ENCODE measurements at places on chromosomes 3 and 15.

- no peak for DNase-seq
Measured at GRCh38 chr3:194310060-194310835, 40.9 kb downstream of the CPN2 start.

DNA sequence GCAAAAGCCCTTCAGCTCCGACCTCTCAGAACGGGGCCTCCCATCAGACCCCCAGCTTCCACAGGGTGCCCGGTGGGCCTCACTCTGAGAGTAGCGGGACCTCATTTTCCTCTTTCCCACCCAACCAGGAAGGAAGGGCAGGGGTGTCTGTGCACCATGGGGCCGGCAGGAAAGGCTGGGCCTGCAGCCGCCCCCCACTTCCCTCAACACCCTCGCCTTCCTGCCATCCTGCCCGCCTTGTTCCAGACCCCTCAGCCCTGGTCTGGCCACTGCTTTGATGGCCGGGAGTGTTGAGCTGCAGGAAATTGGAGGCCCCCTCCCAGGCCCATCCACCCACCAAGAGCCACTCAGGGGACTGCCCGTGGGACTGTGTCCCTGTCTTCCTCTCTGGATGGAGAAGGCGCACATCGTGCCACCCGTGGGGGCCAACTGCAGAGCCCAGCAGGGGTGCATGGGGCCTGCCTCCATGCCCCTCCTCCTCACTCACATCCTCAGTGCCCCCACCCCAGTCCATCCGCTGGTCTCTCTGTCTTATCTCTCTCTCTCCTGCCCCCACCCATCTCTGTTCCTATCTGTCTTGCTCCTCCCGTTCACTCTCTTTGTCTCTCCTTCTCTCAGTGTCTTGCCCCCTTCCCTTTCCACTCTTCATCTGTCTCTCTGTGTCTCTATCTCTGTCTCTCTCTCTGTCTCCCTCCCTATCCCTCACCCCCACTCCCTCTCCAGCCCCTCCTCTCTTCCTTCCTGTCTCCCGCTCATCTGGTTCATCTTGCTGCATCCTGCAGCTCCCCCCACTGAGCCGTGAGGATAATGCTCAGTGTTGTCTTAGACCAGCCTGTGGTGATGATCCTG, 1.8 kb upstream of the PLXND1 start:
- no peak for DNase-seq

- no peak for DNase-seq
Measured at GRCh38 chr3:43481375-43481774, 140.4 kb downstream of the ANO10 start.

DNA sequence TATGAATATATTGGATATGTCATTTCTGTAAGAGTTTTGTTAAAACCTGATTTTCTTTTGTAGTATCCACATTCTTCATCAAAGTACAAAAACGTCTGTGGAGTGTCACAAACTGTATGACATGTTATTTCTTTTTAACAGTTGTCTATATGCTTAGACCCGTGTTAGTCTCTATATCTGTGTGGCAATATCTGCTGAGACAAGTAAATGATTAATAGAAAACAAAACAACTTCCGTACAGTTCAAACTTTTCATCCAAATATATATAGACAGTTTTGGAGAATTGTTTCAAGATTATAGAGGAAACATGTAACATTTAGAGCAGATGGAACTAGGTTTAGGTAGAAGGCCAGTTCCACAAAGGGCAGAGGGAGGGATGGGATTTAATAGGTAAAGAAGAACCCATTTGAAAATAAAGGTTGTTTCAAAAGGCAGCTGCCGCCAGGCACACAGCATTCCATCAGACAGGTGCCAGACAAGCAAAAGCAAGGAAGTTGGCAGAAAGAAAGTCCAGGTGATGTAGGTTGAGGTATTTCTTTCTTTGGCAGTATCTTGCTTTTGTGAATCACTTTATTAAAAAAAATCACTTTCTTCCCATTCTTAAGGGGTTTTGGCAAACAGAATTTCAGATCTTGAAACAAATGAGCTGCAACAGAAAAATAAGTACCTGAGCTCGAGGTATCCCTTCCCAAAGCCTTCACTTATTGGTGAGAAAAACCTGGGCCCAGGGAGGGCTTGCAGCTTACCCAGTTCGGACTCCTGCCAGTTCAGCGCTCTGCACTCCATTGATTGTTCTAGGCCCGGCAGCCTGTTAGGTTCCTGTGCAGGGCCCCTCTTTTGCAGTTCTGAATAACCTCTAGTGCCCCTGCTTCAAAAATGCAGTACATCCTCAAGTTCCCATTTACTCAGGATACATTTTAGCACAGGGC, 49.0 kb downstream of the LRRN1 start:
- DNase-seq: no peak

GRCh38 chr15:66905954-66906353, 159.4 kb upstream of the SMAD3 start:
- no peak for DNase-seq

DNA sequence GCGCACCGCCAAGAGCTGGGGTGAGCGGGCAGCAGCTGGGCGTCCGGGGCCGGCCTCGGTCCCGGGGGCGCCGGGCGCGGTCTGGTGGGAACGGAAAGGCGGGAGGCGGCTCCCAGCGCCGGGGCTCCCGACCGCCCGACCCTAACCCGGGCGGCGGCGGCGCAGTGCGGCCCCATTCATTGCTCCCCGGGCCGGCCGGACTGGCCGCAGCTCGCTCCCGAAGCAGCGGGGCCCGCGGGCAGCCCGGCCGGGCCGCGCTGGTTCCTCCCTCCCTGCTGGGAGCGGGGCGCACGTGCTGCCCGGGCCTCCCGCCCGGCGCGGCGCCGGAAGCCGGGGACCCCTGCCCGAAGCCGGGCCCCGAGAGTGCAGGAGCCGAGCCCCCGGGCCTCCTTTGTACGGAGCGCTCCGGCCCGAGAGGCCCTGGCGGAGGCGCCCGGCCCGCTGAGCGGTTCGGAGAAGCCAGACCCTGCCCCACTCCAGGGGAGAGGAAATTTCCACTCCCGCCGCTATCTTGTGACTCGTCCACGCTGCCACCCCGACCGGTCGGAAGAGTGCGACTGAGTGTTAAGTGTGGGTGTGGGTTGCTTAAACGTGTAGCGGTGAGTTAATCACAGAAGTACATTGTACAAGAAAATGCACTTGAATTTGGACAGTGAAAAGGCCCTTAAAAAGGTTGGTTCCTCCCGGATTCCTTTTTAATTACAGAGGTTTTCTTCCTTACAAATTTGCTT, 613 bp downstream of the ATP1B3 start:
- no peak for DNase-seq

- no peak for DNase-seq
Measured at GRCh38 chr3:128473737-128474136, 7.0 kb upstream of the DNAJB8 start.

DNA sequence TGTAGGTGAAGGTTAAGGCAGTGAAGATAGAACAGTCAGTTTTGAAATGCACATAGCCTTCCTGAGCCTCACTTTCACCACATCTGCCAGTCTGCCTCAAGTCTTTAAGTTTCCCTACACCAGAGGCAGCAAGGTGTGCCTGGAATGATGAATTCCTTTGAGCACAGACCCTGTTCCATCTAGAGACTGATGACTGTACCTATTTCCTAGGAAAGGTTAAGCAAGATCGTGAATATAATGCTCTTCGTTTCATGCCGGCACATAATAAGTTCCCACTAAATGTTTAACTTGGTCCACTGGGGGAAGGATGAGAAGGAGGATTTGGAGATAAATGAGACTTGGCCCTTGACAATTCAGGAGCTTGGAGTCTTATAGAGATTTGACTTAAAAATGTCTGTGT, 141.9 kb downstream of the LPP start:
- no peak for DNase-seq

- DNase-seq: no peak
Measured at GRCh38 chr3:38606561-38606960, 42.9 kb downstream of the SCN5A start.

DNA sequence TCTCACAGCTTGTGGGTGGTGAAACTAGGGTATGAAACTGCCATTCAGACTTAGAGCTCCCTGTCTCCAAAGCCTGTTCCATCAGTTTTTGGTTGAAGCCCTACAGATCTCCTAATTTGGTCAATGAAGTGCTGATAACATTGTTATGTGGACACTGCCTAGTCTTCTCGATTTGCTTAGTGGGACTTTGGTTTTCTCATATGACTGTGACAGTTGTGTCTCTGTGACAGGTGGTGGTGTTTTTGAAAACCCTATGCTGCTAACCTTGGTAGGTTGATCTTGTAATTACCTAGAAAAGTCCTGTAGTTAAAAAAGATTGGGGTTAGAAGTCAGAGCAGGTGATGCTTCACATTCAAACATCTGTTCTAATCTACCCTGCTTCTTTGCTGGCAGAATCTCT, 9.2 kb downstream of the PPM1L start:
- DNase-seq: no peak

DNA sequence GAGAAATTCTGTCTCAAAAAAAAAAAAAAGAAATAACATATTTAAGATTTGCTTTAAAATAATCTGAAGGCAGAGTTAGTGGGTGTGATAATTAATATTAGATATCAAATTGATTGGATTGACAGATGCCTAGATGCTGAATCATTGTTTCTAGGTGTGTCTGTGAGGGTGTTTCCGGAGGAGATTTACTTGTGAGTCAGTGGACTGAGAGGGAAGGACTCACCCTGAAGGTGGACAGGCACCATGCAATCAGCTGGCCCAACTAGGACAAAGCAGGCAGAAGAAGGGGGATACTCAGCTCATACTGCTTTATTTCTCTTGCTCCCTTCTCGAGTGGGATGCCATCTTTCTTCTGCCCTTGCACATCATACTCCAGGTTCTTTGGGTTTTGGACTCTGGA, 16.7 kb upstream of the RPL24 start:
- DNase-seq: no peak

DNA sequence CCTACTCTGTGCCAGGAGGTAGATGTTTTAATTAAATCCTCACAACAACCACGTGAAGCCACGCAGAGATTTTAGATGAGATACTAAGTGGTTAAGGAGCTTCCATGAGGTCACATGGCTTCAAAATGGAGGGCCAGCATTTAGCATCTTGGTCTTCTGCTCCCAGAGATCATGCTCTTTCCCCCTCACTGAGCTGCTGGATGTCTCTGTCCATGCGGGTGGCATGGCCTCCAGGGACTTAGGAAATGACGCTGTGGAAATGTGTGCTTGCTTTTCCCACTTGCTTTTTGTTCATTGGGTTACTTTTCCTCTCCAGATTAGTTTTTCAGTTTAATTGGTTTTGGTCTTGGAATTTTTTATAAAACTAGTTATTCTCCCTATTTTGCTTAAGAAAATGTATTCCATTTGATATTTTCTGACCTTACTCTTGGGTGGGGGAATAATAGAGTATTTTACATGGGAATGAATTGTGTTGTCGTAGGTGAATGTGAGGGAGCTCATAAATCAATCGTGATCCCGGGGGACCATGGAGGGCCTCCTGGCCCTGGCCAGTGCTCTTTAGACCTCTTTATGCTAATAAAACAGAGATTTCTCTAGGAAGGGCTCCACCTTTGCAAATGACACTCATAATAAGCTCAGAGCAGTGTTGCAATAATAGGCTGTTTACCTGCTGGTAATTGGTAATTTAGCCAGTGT, 376.0 kb upstream of the ONECUT1 start:
- DNase-seq: no peak

All from astrocyte of the cerebellum (primary cell).